T follicular helper cell (primary cell): ENCODE measurements at places on chromosomes 4 and X.

DNA sequence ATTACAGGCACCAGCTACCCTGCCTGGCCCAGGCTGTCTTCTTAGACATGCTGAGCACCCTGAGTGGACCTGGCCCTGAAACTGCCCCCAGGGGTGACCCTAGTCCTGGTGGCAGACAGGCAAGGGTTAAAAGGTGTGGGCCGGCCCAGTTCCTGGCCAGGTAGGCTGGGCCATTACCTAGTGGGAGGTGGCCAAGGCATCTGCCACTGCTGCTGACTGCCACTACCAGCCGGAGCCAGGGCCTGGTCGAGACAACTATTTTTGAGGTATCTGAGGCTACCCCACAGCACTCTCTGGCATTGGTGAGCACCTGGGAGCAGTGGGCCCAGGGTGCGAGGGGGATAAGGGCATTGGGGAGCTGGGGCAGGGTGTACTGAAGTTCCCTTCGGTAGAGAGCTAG lies at the start of gene CCDC120:
Gene CCDC120, plus strand, starts transcription at position 206 of the 400 bp plus-strand sequence. CDS start 3,043 bp downstream, outside the sequence.
- no peak for DNase-seq

- DNase-seq: no peak
Observed at GRCh38 chr4:71333368-71333767, 5.5 kb upstream of the SLC4A4 start.

DNA sequence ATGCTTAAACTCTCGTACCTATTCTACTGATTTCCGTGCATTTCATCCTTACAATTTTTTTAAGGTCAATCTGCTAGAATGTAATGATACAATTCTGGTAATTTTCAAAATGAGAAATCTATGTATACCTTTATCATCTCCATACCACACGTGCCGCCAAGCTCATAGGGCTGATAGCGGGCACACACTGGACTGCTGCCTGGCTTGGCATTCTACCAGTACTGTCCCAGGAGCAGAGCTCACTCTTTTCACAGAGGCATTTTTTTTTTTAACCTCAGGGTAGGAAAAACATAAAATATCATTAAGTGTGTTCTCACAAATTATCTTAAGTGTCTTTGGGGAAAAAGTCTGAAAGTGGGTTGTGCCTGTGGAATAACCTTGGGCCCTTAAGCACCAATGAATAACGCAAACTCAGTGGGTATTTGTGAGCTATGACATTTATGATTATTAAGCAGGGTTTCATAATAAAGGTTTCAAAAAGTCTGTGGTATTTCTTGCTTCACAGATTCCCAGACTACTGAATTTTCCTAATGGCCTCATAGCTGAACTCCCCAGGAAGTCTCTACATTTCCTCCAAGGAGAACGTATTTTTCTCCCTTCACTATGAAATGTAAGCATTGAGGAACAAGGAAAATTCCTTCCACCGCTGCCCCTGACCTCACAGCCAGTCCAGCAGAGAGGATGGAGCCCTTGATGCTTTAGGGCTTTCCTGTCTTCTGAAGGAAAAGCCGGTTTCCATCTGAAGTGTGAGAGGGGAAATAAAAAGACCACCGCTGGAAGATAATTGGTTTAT lies 125.2 kb downstream of the ELOVL6 start:
- no peak for DNase-seq

GRCh38 chr4:150495550-150495949 lies 86.4 kb upstream of the MAB21L2 start:
- no peak for DNase-seq

DNA sequence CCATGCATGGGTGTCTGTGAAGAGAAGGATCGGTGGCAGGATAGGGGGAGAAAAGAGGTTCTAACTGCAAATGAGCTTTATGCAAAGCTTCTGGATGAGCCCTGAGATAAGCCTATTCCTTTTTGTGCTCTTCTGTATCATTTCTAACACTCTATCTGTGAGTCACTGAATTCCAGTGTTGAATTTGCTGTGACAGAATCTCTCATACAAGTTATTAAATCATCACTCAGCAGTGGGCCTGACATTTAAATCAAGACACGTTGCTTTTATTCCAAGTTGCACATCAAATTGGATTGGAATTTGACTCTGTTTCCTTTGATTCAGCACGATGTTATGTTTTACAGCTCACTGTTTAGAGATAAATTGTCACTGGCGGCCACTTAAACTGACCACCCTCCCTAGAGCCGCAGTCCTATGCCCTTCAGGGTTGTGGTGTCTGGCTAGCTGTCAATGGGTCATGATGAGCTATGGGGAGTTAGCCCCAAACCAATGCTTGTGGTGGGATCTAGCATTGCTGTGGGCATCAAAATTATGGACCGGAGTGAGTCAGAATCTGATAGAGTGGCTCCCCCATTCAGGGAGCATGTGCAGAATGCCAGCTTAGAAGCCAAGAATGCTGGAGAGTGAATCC lies 42.7 kb downstream of the LHFPL1 start:
- no peak for DNase-seq

DNA sequence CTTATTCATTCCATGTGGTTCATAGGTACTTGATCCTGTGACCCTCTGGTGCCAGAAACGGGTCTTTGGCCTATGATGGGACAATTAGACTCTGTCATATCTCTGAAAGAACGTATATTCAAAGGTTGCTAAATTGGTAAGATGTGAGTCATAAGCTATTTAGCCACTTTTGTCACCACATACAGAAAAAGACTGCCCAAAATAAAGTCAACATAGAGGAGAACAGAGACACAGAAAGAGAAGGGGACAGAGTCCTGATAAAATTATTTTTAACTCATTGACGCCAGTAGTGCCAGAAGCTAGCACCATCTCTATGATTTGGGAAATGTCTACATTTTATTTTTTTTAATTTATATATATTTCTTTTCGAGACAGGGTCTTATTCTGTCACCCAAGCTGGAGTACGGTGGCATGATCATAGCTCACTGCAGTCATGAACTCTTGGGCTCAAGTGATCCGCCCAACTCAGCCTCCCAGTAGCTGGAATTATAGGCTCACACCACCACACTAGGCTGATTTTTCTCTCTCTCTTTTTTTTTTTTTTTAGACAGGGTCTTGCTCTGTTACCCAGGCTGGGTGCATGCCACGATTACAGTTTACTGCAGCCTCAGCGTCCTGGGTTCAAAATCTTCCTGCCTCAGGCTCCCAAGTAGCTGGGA lies 92.1 kb upstream of the COX18 start:
- DNase-seq: no peak

DNA sequence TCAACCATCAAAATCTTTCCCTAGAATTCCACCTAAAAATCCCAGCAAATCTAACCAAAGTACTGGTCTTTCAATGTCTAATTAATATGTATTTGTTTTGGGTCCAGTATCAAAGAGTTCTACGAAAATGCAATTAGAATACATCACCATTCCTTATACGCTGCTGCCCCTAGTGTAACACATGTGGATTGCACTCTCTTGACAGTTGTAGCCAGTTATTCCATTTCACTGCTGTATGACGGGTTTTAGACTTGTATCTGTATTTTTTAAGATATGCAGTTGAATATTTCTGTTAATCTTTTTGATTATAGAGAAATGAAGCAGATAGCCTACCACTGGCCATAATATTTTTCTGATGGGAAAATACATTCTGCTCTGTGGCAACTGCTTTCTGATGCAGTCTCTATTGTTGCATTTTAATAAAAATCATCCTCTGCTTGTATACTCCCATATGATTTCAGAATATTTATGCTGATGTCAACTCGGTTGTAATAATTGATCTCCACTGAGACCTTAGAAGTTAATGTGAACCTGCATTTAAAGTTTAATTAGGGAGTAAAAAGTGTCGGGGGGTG lies 17.1 kb upstream of the PAGE2B start:
- DNase-seq: peak; percentile 16

- no peak for DNase-seq
Observed at GRCh38 chrX:1185561-1185960, 26.9 kb downstream of the CRLF2 start.

- DNase-seq: no peak
Observed at GRCh38 chr4:155724731-155725130, 34.1 kb upstream of the GUCY1B1 start.

- no peak for DNase-seq
Observed at GRCh38 chr4:149701435-149702156, 114.0 kb downstream of the IQCM start.

DNA sequence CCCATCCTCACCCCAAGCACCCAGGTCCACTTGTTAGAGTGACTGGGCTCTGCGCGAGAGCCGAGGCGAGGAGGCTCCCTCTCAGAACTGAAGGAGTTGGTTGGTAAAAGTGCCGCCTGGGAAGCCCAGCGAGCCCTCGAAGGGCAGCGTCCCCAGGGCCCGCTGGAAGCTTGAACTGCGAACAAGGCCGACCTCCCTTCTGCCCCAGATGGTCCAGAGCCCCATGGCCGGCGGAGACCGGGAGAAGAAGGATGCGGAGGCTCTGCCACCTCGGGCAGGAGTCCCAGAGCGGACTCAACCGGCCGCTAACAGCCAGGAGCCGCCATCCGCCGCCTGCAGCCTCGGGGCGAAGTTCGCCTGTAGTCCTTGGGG lies 116.3 kb upstream of the TEX13C start:
- DNase-seq: no peak

- DNase-seq: no peak
Observed at GRCh38 chr4:146342600-146343192, 128.4 kb downstream of the REELD1 start.

DNA sequence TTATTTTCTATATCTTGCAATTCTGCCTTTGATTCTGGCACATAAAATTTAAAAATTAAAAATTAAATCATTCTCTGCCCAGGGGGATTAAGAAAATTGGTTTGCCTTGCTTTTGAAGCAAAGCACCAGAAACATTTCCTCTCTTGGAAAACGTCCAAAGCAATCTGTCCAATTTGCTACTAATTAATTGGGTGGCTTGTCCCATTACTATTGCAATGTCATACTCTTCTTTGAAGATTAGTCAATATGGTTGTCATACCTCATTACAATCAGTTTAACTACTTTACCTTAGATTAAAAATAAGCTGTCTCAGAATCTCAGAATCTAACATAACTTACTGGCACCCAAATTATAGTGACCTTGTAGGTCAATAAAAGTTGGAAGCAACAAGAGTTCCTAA lies 208.8 kb downstream of the TMA16 start:
- DNase-seq: no peak

GRCh38 chrX:134761788-134762187 lies 103.5 kb upstream of the PLAC1 start:
- DNase-seq: no peak
